AG04450 (cell line): ENCODE measurements at places on chromosomes 3 and 15.

GRCh38 chr3:37625051-37625450 lies 236.6 kb upstream of the CTDSPL start:
- no peak for DNase-seq

DNA sequence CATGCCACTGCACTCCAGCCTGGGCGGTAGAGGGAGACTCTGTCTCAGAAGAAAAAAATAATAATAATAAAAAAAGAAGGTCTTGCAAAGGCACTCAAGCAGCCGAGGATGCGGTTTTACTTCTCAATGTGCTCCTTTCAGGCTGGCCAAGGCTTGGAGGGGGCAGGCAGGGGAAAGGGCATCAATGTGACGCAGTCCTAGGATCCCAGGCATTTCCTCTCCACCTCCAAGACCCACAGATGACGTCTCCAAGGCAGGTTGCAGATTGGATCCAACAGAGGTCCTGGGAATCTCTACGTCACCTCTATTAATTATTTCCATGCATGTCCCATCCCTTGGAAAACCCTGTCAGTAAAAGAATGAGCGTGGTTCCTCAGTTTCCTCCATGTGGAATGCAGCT lies 56.2 kb downstream of the FAM43A start:
- no peak for DNase-seq

DNA sequence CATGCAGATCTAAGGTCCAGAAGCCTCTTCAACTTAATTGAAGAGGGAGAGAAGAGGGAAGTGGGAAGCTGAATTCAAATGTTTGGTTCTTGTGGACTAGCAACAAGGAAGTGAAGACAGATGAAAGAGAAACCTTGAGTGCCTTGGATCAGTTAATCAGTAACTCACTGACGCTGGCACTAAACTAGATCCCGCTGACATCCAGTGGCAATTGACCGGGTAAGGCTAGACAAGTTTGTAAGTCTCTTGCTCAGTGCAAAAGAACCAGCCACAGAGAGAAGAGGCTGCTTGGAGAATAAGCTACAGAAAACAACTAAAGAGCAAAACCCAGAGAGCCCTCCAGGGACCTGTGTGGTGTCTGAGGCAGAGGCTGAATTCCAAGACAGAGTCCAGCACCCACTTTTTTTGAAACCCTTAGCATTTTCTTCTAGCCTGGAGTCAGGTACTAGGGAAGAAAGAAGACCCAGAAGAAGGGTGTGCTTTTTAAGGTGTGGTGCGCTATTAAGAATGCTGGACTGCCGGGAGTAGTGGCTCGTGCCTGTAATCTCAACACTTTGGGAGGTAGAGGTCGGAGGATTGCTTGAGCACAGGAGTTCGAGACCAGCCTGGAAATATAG lies 6.9 kb downstream of the PLCH1 start:
- no peak for DNase-seq

- no peak for DNase-seq
Measured at GRCh38 chr3:94179059-94179458, 116.2 kb downstream of the NSUN3 start.

DNA sequence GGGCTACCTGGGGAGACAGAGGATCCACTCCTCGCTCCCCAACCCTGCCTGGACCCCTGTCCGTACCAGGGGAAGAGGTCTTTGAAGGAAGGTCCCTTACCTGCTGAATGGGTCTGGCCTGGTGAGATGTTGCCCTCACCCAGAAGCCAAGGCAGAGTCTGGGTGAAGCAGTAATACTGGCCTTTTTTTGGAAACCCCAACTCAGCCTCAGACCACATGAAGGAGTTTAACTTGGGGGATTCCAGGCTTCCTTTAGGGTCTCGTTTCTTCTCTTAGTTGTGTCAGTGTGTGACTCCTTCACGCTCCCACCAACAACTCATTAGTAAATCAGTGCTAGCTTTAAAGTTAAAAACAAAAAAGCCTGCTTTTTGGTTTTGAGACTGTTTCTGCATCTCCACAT lies 45.6 kb downstream of the RTP1 start:
- no peak for DNase-seq

- no peak for DNase-seq
Measured at GRCh38 chr3:86969500-86970189, 21.3 kb downstream of the VGLL3 start.

- DNase-seq: no peak
Measured at GRCh38 chr3:40437889-40438288, 19.2 kb upstream of the RPL14 start.

- DNase-seq: no peak
Measured at GRCh38 chr3:186520957-186521842, 23.0 kb downstream of the CRYGS start.

GRCh38 chr3:119871571-119871970 lies 89.7 kb downstream of the NR1I2 start:
- DNase-seq: no peak

GRCh38 chr3:184791171-184791570 lies 20.8 kb upstream of the VPS8 start:
- no peak for DNase-seq

DNA sequence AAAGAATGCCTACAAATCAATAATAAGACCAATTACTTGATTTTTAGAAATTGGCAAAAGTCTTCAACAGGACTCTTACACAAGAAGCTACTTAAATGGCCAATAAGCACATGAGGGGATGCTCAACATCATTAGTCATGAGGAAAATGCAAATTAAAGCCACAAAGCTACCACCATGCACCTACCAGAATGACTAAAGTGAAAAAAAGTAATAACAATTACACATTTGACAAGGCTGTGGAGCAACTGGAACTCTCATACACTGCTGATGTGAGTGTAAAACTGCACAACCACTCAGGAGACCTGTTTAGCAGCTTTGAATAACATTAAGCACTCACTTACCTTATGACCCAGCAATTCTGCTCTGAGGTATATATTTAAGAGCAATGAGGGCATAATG lies 68.4 kb downstream of the PPCDC start:
- DNase-seq: no peak

- DNase-seq: no peak
Measured at GRCh38 chr15:22871481-22872086, 33.1 kb downstream of the NIPA2 start.

GRCh38 chr3:71978150-71978721 lies 193.3 kb upstream of the PROK2 start:
- no peak for DNase-seq

- no peak for DNase-seq
Measured at GRCh38 chr3:49462222-49462621, 7.8 kb upstream of the DAG1 start.

GRCh38 chr3:37768107-37768809 lies 93.4 kb upstream of the CTDSPL start:
- DNase-seq: peak; percentile 6

DNA sequence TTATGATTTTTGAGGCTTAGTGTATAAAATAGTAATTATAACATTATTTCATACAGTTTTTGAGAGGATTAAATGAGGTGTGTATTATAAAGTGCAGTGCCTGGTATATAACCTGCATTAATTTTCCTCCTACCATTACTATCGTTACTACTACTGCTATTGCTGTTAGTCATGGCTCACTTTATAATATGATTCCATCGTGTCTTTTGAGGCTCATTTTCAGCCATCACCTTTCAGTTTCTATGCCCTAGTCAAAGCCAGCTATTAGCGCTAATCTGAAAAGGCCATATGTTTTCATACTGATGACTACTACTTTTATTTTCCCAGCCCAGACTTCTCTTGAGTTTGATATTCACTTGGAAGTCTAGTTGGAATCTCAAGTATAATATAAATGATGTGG lies 5.5 kb downstream of the MEF2A start:
- DNase-seq: no peak

GRCh38 chr3:3825035-3825434 lies 25.8 kb downstream of the LRRN1 start:
- DNase-seq: no peak

GRCh38 chr3:52162250-52162872 lies 8.1 kb upstream of the POC1A start:
- no peak for DNase-seq

GRCh38 chr3:179164857-179165256 lies 16.7 kb downstream of the PIK3CA start:
- no peak for DNase-seq

- DNase-seq: no peak
Measured at GRCh38 chr15:88704791-88705768, 66.3 kb downstream of the ISG20 start.

GRCh38 chr3:149077628-149078027 lies 8.7 kb downstream of the HLTF start:
- peak; percentile 10 for DNase-seq

- no peak for DNase-seq
Measured at GRCh38 chr3:179884136-179884535, 152.6 kb downstream of the PEX5L start.

DNA sequence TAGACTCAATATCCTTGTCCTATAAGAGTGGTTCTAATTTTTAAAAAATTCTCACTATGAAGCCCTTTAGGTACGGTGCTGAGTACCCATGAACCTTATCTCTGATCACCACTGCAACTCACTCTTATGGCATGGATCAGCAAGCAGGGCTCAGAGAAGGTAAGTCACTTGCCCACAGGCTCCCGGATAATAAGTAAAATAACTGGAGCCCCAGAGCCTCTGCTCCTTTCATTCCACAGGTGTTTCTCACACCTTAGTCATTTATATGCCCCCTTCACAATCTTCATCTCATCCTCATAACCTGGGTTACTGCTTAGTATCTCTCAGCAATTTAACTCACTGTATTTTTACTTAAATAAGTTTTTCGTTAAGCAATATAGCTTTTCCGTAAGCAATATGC lies 28.4 kb upstream of the AKAP13 start:
- DNase-seq: no peak

- no peak for DNase-seq
Measured at GRCh38 chr3:166123576-166123975, 286.4 kb upstream of the BCHE start.

GRCh38 chr15:95690631-95691340 lies 639.7 kb upstream of the NR2F2 start:
- DNase-seq: no peak

- no peak for DNase-seq
Measured at GRCh38 chr3:100796556-100796955, 87.3 kb downstream of the TFG start.

DNA sequence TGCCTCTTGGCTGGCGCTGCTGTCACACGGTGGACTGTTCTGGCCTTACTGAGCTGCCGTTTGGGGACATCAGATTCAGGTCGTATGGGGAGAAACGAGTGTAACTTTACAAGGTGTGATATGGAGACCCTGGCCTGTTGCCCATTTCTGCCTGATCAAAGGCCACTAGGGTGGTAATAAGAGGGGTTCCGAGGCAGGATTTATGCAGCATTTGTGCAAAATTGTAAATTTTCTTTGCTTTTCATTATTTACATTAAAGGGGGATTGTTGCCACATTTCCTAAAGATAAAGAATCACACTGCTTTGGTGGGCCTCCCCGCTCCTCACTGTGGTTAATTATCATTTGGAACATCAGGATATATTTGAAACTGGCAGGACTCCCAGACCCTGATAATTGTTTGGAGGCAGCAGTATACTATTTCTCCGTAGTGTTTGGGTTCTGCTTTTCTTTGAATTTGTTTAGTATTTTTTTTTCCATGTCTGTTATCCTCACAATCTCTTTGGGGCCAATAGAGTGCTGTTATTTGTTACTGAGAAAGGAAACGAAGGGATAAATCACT lies 891 bp downstream of the NXPE3 start:
- no peak for DNase-seq
